Activated CD4-positive, CD25-positive, alpha-beta regulatory T cell treated with anti-CD3 and anti-CD28 coated beads, Interleukin-2, amount 50 U/mL, for 72 hours (primary cell): ENCODE measurements at places on chromosomes 4 and X.

DNA sequence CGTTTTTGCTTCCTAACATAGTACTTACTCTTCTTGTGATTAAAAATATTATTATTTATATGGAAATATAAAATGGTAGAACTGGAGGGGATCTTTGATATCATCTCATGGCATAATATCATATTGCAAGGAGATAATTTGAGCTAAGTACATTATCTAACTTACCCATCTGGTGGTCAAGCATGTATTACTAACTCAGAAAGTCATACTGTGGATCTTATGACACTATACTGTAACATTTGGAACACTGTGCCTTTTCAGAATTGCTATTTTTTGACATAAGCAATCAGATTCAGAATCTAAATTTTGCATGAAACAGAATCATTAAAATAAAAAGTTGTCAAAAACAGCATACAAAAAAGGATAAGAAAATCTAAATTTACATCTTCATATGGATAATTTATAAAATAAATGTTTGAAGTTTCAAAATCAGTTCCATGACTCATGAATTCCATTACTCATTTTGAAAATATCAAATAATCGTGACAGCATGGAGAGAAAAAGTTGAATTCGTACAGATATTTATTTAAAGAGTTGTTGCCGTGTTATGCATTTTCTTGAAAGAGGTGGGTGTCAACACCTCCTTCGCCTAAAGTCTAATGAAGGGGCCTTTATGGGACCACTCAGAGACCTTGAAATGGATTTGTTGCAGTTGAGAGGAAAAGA is 928.1 kb downstream of the PDHA2 start:
- no peak for DNase-seq

- DNase-seq = no peak
Measured at GRCh38 chrX:36528661-36529060, 479.5 kb upstream of the FAM47C start.

- no peak for DNase-seq
Measured at GRCh38 chrX:114049063-114049462, 534.8 kb upstream of the HTR2C start.

- no peak for DNase-seq
Measured at GRCh38 chrX:53678667-53679066, 7.9 kb downstream of the HUWE1 start.

DNA sequence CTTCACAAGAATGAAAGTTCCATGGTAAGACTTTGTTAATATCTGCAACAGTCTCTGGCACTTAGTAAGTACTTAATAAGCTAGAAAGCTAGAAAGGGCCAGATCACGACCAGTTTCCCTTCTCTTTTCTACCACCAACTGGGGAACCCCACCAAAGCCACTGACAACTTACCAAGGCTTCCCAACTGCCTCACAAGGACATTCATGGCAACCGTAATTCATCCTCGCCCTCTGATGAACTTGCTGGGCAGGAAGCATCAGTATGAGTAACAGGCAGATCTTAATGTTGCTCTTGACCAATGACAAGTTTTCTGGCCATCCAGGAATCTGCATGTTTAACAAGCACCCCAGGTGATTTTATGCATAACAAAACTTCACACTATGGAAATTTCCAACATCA is 23.2 kb upstream of the ZCCHC13 start:
- DNase-seq = no peak

DNA sequence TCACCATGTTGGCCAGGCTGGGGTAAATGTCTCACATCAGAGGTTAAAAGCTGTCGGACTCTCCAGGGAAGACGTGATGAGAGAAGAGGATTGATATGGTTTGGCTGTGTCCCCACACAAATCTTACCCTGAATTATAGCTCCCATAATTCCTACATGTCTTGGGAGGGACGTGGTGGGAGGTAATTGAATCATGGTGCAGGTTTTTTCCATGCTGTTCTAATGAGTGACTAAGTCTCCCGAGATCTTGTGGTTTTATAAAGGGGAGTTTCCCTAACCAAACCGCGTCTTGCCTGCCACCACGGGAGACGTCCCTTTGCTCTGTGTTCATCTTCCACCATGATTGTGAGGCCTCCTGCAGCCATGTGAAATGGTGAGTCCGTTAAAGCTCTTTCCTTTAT is 64.4 kb downstream of the ASMT start:
- DNase-seq = no peak
